Fibroblast of skin of scalp (primary cell): ENCODE measurements at places on chromosomes 2 and 18.

DNA sequence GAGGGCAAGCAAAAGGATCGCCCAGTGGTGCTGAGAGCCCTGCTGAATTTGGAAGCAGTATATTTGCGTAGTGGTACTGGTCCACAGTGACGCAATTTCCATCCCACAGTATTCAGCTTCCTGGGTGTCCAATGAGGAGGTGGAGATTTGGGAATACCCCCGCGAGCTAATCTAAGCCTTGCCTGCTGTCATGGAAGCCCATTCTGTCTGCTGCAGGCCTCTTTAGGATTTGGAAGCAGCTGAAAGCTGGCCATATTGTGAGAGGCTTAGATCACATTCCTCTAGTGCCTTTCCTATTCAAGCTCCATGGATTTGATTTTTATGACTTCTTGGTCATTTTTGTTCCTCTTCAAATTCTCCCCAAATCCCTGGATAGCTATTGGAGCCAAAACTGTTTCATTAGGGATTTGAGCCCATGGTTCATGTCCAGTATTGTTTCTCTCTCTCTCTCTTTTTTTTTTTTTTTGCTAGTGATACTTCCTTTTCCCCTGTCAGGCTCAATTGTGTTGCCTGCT is 22.3 kb upstream of the DYNC2LI1 start:
- no peak for DNase-seq

DNA sequence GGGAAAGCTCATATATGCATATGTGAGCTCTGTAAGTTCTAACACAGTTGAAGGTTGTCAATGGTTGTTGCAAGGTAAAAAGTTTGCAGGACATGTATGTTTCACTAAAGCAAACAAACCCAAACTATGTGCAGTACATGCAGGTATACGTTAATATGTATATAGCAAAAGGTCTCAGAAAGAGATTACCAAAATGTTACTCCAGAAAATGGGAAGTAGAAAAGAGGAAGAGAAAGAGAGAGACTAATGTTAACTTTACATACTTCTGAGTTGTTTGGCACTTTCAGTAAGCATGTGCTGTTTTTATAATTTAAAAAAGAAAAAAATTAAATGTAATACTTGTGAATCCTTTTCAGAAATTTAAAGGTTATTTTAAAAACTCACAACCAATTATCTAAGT is 32.8 kb upstream of the PEX13 start:
- DNase-seq, result no peak

DNA sequence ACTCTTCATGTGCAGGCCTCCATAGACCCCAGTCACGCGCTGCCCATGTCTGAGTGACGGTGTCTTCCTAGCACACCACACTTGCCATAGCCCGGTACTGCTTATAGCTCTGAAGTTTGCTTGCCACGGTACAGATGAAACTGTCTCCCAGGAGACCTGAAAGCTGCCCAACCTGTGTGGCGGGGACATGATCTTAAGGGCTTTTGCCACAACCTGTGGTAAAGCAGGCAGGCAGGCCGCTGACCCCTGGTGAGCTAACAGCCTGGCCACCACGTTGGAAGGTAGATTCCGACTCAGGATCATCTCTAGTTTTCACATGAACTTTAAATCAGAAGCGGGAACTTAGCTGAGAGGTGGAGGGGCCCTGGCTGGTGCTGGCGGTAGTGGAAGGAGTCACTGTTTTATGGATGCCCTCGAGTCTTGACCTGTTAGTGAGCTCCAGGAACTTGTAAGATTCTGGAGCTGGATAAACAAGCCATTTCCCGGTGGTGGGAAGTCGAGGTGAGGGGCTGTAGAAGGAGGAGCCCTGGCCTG is 153.3 kb downstream of the ZNF236 start:
- DNase-seq, result no peak

DNA sequence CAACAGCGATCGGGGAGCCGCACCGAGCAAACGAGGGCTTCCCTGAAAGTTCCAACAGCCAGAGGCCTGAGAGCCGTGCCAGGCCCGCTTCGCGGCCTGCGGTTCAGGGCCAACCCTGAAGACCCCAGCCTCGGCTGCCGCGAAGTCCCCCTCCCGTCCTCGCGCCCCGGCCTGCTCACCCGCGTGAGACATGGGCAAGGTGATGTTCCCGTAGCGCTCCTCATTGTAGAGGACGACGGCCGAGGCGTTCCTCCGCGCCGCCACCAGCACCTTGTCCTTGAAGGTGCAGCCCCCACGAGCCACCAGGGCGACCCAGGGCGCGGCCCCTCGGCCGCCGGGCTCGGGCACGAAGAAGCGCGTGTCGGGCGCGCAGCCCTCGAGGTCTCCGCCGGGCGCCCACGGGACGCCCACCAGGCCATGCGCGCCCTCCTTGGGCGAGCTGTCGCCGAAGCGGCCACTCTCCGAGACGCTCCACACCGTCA is 510 bp downstream of the RNF149 start:
- no peak for DNase-seq

- DNase-seq, result no peak
These were observed 166.4 kb downstream of the GALNT1 start for GRCh38 chr18:35747894-35748472.

GRCh38 chr2:217887841-217888701 is 114.7 kb downstream of the TNS1 start:
- DNase-seq, result no peak

- no peak for DNase-seq
These were observed 68.4 kb downstream of the NXPH2 start for GRCh38 chr2:138711812-138712211.
